ENCODE measurements at places on chromosomes 11 and 22.

DNA sequence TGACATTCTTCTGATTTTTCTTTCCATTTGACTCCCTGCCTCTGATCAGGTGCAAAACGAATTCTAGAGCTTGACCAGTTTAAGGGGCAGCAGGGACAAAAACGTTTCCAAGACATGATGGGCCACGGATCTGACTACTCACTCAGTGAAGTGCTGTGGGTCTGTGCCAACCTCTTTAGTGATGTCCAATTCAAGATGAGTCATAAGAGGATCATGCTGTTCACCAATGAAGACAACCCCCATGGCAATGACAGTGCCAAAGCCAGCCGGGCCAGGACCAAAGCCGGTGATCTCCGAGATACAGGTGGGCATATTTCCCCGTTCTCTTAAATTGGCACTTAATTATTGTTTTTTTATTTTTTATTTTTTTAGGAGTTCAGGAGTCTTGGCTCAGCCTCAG, 15.4 kb downstream of the XRCC6 start:
- no peak for DNase-seq

- DNase-seq = no peak
These were observed at the start of gene LIF for GRCh38 chr22:30245985-30246813. Gene LIF, minus strand, starts transcription at chr22:30246759. Its CDS starts 64 bp downstream, at chr22:30246695.

DNA sequence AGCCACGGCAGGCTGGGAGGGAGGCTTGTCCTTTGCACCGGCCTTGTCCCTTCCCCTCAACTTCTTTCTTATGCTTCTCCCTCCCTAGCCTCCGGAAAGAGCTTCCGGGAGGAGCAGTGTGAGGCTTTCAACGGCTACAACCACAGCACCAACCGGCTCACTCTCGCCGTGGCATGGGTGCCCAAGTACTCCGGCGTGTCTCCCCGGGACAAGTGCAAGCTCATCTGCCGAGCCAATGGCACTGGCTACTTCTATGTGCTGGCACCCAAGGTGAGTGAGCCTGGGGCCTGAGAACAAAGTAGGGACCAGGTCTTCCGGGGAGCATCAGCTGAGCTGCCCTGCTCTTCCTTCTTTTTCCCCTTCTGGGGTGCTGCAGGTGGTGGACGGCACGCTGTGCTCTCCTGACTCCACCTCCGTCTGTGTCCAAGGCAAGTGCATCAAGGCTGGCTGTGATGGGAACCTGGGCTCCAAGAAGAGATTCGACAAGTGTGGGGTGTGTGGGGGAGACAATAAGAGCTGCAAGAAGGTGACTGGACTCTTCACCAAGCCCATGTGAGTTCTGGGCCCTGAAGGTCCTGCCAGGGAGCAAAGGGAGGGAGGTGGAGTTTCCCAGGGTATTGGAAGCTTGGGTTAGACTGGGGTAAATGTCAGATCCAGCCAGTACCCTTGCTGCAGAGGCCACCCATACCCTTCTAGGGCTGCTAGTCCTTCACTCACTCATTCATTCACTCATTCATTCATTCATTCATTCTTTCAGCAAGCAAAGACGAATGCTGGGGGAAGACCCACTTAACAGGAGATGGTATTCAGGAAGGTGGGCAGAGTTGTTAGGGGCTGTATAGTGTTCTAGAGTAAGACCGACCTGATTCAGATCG, 22.6 kb downstream of the ADAMTS15 start:
- no peak for DNase-seq

DNA sequence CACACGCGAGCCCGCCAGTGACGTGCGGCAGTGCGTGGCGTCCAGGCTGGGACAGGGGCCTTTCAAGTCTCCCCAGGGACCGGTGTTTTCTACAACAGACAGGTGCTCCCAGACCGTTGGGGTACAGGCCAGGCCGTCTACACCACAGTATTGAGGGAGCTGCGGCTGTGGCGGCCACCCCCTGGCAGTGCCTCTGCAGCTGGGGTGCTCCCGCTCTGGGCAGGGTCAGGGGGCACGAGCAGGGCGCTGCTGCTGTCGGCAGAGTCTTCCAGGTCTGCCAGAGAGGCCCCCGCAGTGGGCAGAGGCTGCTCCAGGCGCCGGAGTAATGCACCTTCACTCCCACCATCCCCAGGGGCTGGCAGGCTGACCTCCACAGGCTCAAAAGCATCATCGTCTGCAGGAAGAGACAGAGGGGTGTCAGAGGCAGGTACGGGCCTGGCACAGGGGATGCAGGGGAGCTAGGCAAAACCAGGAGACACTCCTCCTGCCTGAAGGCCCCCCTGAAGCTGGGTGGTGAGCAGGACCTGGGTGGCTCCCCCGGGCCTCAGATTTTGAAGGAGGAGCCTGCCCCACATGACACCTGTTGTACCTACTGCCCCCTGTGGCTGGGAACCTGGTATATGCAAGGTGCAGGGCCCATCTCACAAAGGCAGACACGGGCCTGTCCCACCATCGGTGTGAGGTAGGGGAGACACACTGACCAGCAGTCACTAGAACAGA, 83.3 kb downstream of the DGCR2 start:
- DNase-seq = no peak

GRCh38 chr11:60672255-60672654, 27.2 kb upstream of the MS4A8 start:
- no peak for DNase-seq

Measured in nucleus accumbens (tissue), 56 donors.